ENCODE measurements at places on chromosomes 4 and X.
A peak's percentile ranks its signal among the peaks of the same experiment; 100 is the strongest.

DNA sequence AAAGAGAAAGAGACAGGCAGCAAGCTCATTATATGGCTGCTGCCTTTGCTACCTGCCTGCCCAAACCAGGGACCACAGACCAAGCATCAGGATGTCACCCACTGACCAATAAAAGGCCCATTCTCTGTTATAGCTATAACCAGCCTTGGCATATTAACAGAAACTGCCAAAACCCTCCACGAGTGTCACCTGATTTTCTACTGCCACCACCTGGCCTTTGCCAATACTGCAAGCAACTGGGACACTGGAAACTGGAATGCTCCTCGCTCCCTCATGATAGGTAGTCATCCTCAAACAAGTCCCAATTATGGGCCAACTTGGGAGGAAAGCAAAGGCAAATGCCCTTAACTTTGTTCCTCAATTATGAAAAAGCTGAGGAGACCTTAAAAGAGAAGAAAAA, 76.0 kb downstream of the SPIN4 start:
- peak; percentile 40 for DNase-seq

DNA sequence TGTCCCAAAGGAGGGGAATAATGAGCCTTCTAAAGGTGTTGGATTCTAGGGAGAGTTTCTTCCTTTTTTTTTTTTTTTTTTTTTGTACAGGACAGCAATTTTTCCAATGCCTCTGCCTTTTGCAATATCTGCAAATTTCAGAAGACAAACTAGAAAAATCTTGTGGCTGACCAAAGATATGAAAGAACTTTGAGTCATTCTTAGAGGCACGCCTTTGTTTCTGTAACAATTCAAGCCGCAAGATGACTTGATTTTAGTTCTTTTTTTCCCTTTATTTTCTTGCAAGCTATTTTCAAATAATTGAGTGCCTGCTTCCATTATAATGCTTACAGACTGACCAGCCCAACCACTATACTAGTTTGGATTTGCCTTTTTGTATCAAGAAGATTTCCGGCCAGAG, 47.6 kb upstream of the UXT start:
- DNase-seq = peak; percentile 40

DNA sequence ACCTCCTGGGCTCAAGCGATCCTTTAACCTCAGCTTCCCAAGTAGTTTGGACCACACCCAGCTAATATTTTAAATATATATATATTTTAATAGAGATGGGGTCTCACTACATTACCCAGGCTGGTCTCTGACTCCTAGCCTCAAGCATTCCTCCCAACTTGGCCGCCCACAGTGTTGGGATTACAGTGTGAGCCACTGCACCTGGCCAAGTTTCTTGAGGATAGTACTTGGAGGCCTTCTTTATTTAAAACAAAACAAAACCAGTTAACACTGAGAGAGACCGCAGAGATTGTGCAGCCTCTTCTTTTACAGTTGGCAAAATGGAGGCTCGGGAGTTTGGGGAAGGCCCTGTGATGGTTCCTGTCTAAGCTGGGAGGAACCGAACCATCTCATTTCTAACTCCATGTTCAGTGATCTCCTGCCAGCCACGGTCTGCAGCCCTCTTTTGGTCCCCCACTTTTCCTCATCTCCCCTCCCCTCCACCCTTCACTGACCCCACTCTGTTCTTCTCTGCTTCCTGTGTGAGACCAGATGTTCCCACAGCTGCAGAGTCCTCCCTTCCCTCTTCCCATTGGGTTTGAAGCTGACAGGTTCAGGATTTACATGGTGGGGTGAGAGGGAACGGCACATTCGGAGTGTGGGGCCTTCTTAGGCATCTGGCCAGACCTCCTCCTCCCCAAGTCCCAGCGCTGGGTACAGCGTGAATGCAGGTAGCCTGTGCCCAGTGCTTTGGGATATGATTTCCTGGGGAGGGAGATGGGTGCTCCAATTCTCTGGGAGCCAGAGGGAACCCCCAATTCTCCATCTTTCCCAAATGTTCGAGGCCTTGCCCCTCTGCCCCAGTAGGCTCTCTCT, 1.4 kb upstream of the SORCS2 start:
- no peak for DNase-seq

GRCh38 chrX:119726900-119727555, 31.4 kb upstream of the SOWAHD start:
- DNase-seq = peak; percentile 5

DNA sequence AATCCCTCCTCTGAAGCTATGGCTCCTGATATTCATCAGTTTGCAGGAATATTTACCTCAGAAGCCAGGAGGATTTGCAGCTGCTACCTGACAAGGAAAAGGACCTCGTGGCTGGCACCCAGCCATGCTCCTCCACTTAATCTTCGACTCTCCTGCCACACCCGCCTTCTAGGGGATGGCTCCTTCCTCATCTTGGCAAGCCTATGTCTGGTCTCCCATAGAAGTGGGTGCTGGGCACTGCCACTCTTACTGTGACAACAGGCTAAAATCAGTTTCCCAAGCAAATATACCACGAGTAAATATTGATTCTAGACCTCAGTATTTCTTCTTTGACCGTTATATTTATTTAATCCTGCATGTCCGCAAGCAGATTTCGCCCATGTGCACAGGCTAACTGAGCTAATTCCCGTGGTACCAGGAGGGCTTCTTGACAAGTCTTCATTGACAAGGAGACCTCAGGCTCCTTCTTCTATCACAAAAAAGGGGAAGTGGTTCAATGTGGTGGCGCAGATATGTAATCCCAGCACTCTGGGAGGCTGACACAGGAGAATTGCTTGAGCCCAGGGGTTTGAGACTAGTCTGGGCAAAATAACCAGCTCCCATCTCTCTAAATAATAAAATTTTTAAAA, 52.6 kb upstream of the DCTD start:
- no peak for DNase-seq

DNA sequence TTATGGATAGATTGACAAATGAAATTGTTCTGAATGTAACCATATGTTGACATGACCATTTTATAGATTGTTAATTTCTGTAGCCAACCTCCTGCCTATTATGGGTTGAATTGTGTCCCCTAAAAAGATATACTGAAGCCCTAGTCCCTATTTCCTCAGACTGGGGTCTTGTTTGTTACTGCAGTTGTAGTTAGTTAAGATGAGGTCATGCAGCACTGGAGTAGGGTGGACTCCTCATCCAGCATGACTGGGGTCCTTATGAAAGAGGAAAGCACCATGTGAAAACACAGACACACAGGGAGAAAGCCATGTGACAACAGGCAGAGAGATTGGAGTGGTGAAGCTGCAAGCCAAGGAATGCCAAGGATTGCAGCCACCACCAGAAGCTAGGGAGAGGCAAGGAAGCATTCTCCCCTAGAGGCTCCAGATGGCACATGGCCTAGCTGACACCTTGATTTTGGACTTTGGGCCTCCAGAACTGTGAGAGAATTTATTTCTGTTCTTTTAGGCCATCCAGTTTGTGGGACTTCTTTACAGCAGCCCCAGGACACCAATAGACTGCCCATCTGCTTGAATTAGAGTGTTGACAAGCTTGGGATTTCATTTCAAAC, 14.0 kb downstream of the MTM1 start:
- DNase-seq = peak; percentile 21

DNA sequence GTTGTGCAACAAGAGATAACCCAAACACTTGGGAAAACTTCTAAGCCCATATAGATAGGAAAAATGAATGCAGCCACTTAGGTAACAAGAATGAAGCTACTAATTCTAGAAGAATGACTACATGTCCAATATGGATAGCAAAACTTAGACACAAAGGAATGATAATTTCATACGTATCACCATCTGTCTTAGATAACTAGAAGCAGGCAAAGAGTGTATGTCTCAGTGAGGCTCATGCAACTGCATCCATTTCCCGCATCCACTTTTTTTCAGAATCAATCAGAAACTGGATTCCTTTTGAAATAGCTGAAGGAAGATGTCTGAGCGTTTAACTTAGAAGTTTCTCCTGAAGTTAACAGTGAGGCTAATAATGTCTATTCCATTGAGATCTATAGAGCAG, 408.7 kb upstream of the PITX2 start:
- DNase-seq = no peak

GRCh38 chr4:165347647-165348569, 20.4 kb downstream of the MSMO1 start:
- DNase-seq = no peak

Data from myocyte (in vitro differentiated cells).